Activated naive CD8-positive, alpha-beta T cell treated with anti-CD3 and anti-CD28 coated beads for 36 hours (primary cell): ENCODE measurements at places on chromosomes 6 and 20. TPM values are rescaled to one million over a fixed set of nuclear protein-coding genes. Genes with fewer than 3 reads are reported as not detected.

GRCh38 chr6:156699017-156699421, 78.2 kb upstream of the ARID1B start:
- no peak overlapping the region for H3K4me3 ChIP-seq
- DNase-seq = no peak
- H3K27me3 ChIP-seq = peaks cover 9% of the 10 kb centered on the region
- peaks cover 18% of the 10 kb centered on the region for H3K4me1 ChIP-seq
- H3K27ac ChIP-seq = no peak overlapping the region
- H3K36me3 ChIP-seq = no peaks in the 10 kb centered on the region

DNA sequence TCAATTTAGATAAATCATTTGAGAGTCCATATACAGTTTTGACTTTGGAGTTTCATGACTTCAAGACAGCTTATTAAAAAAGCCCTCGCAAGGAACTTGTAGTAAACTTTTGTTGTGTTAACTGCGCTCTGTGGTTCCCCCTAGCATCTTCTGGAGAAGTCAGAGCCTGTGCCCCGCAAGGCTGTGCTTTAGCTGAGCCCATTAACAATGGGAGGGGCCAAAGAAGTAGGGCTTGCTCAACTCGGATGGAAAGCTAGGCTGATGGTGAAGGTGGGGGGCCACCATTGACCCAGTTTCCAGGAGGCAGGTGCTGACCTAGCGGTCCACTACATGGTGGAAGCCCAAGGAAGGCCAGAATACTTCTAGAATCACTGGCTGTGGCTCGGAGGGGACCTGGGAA, 29.3 kb upstream of the OVOL2 start:
- no peak for DNase-seq
- no peak overlapping the region for H3K4me3 ChIP-seq
- no peaks in the 10 kb centered on the region for H3K36me3 ChIP-seq
- H3K4me1 ChIP-seq = no peaks in the 10 kb centered on the region

GRCh38 chr6:135774006-135774405, 77.5 kb upstream of the PDE7B start:
- H3K36me3 ChIP-seq = no peaks in the 10 kb centered on the region
- no peak overlapping the region for H3K4me3 ChIP-seq
- H3K27ac ChIP-seq = no peak overlapping the region
- H3K4me1 ChIP-seq = no peaks in the 10 kb centered on the region

Gene CST4
- total RNA-seq = not detected
